ENCODE measurements at places on chromosomes 12 and 14.

- no peak for DNase-seq
Measured at GRCh38 chr12:95257541-95257940, 39.9 kb downstream of the VEZT start.

DNA sequence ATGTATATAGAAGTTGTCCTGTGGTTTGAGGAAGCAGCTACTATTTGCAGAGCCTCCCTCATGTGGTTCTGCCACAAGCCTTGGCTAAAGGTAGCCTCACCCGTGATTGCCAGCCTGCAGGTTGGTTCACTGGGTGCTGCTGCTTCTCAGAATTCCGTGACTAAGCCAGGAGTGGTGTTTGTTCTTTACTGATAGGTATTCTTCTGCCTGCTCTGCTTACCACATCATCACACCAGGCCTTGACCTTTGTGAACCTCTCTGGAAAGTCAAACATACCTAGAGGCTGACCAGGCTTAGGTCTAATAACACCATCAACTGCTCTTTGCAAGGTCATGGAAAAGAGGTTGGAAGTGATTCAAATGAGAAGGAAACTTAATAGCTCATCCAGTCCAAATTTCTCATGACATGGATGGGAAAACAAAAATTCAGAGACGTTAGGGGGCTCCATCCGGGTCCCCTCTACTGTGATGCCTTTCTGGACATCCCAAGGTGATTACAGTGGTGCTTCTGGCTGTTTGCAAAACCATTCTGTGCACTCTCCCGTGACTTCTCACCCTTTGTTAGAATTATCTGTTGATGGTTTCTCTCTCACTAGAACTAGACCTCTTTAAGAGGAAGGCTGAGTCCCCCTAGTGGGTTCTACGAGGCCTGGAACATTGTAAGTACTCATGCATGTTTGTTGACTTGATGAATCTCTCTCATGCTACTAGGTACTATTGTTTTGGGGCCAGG is 8.5 kb upstream of the SOCS2 start:
- DNase-seq = no peak

GRCh38 chr14:88590173-88590572 is 27.3 kb downstream of the ZC3H14 start:
- no peak for DNase-seq

- no peak for DNase-seq
Measured at GRCh38 chr12:79155683-79156082, 291.1 kb downstream of the SYT1 start.

DNA sequence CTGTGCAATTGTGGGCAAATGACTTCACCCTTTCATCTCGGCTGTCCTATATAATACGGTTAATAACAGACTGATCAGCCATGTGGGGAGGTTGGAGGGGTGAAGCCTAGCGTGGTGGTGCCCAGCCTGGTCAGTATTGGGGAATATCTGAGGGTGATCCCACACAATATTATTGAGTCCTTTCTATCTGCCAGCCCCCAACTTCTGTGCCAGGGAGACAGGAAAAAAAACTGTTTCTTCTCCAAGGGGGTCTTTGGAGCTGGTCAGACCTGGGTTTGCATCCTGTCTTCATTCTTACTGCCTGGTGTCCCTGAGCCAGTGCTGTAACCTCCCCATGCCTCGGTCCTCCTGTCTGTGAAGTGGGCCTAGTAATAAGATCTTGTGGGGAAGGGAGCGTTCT is 6.5 kb downstream of the CYP46A1 start:
- no peak for DNase-seq

Data from COR-L47 (cell line).